Stimulated activated CD8-positive, alpha-beta memory T cell treated with anti-CD3 and anti-CD28 coated beads, Interleukin-7, amount 100 ng/mL, for 1 hour (primary cell): ENCODE measurements at places on chromosomes 4 and X.

- no peak for DNase-seq
Measured at GRCh38 chr4:114349543-114350175, 248.9 kb upstream of the UGT8 start.

DNA sequence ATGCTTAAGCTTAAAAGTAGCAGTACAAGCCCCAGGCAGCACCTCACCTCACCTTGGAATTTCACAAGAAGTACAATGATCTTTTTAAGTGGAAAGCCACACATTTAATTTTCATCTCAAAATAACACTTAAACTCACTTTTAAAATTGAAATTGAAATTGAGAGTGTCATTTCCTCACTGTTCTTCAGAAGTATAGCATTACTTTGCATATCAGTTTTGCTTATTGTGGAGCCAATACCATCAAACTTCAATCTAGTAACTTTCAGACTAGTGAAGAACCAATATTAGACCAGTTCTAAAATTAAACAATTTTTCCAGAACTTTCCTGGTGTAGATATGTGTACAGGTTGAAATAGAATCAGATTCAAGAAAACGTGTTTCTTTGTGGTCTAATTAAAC lies 242.4 kb downstream of the NDST4 start:
- DNase-seq = no peak

DNA sequence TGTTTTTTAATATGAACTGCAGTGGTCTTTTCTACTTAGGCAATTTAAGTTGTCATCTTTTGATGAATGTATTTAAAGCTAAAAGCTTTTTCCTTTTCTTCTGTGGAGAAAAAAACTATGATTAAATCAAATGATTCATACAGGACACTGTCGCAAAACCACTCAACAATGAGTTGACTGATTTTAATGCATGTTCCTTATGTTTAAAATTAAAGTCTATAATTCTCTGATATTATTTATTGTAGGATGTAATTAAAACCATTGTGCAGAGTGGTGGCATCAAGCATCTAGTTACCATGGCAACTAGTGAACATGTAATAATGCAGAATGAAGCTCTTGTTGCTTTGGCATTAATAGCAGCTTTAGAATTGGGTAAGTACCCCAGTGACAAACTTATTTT lies 172.5 kb downstream of the RAP1GDS1 start:
- no peak for DNase-seq

GRCh38 chr4:1770245-1770644 lies 22.8 kb upstream of the FGFR3 start:
- no peak for DNase-seq

DNA sequence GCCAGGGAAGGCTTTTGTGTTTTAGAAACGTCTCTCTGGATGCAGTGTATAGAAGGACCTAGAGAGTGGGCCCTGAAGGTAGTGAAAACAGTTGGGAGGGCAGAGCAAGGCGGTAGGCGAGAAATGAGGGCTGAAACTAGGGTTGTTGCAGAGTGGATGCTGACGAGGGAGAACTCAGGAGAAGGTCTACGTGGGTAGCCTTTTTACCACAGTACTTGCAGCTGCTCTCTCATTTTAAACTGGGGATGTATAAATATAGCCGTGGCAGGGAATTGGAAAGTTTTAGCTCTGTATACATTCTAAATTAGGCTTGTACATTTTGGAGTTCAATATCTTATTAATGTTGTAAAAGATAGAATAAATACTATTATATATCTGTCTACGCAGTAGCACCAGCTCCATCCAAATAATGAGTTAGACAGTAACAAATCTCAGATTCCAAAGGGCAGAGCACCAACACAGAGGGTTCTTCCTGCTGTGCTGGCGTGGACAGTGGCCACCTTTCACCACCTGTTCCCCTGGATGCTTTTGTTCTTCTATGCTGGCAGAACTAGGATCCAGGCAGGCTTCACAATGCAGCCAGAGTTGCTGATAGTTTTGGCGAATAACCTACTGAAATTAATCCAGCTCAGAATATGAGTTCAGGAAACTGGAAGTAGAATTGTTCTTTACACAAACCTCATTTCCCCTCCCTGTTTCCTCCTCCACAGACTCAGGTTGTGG lies 31.7 kb downstream of the CCNG2 start:
- DNase-seq = no peak
